ENCODE measurements at places on chromosomes 13 and 19.

DNA sequence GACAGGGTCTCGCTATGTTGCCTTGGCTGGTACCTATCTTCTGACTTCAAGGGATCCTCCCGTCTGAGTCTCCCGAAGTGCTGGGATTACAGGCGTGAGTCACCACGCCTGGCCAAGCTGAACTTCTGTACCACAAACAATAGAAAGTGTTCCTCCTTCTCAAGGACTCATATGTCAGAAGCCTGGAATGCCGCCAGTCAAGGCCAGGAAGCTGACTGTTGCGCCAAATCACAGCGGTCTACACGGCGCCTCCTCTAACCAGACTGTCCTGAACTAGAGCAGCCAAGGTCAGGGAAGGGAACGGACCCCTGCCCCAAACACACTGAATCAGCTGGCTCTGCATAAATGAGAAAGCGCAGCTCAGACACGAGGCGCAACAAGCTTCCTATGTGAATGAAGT is 14.6 kb downstream of the RAB20 start:
- DNase-seq: no peak

GRCh38 chr19:55632463-55632834 is 8.1 kb upstream of the ZNF784 start:
- peak; percentile 70 for DNase-seq

DNA sequence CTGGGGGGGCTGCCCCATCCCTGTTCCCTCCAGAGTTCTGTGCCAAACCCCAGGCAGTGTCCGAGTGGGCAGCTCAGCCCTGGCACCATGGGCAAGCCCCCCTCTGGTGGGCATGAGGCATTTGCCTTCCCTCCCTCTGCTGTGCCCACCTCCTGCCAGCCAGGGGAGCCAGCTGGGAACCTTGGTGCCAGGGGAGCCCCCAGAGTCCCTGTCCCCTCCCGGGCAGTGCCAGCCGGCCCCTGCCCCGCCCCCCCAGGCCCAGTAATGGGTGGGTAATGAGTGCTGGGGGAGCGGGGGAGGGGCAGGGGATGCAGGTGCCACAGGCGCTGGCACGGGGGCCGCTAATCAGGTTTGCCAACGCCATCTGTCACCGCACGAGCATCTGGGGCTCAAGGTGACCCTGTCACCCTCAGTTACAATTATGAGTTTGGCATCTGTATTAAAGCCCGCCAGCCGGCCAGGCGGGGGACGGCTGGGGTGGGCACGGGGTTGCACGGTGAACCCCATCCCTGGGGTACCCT is 5.9 kb downstream of the DAND5 start:
- DNase-seq: no peak

- DNase-seq: no peak
These were observed 97.9 kb downstream of the UGGT2 start for GRCh38 chr13:95955255-95955654.

Measured in stimulated activated CD4-positive, alpha-beta T cell treated with anti-CD3 and anti-CD28 coated beads, Interleukin-4, amount 100 ng/mL, for 4 hours (primary cell).